ENCODE measurements at places on chromosomes 1 and 21.

DNA sequence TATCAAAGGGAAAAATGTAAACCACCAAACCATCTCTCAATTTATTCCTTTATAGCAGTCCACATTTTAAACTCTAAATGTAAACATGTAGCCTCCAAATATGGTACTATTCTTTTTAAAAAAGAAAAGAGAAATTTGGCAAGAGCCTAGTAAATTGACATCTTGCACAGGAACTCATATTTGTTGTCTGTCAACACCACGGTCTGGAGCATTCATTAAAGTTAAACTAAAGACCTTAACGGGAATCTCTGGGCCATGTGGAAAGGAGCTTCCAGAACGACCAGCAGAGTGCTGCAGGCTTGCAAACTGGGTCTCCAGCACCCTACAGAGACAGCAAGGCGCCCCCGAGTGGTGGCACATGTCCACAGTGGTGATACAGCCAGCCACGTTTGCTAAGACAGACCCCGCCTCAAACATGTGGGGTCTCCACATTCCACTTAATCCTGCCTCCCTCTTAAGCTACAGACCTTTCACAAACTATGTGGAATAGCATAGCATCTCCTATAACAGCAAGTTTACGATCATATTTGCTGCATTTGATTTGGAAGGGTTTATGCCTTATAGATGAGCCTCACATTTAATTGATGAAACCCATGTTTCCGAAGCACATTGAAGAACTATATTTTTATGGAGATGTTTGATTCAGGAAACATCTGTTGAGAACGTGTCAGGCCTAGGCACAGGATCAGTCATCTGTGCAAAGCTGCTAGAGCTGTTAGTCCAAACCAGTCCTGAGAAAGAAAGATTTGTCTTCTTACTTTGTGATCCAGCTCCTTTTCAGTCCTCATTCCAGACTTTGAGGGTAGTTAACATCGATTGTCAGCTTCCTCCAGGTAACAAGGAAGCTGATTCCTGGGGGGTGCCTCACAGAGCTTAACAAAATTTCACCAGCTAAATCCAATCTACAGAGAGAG lies 96.4 kb upstream of the BACE2 start:
- no peak overlapping the region for H3K27ac ChIP-seq
- H3K4me3 ChIP-seq, result no peak overlapping the region
- H3K4me1 ChIP-seq, result peaks cover 10% of the 10 kb centered on the region
- DNase-seq, result no peak
- H3K36me3 ChIP-seq, result no peaks in the 10 kb centered on the region
- H3K27me3 ChIP-seq, result peaks cover 34% of the 10 kb centered on the region

DNA sequence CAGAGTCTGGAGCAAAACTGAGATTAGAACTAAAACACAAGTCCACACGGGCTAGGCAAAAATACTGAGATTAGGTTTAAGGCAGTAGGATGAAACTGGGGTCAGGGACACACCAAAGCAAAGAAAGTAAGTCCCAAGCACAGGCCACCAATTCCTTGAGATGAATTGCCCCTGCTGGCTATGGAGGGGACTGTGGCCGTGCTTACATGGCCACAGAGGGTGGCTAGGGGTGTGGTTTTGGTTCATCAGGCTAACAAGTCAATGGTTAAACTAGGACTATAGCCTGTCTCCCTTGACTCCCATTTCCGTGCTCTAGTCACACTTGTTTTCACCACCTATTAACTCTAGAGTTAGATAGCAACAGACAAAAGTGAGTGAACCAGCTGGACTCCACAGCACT lies 394.8 kb downstream of the PBX1 start:
- H3K36me3 ChIP-seq, result peaks cover 5% of the 10 kb centered on the region
- DNase-seq, result no peak
- H3K4me1 ChIP-seq, result no peaks in the 10 kb centered on the region
- H3K4me3 ChIP-seq, result no peak overlapping the region
- H3K27ac ChIP-seq, result no peak overlapping the region
- H3K27me3 ChIP-seq, result peaks cover 5% of the 10 kb centered on the region

DNA sequence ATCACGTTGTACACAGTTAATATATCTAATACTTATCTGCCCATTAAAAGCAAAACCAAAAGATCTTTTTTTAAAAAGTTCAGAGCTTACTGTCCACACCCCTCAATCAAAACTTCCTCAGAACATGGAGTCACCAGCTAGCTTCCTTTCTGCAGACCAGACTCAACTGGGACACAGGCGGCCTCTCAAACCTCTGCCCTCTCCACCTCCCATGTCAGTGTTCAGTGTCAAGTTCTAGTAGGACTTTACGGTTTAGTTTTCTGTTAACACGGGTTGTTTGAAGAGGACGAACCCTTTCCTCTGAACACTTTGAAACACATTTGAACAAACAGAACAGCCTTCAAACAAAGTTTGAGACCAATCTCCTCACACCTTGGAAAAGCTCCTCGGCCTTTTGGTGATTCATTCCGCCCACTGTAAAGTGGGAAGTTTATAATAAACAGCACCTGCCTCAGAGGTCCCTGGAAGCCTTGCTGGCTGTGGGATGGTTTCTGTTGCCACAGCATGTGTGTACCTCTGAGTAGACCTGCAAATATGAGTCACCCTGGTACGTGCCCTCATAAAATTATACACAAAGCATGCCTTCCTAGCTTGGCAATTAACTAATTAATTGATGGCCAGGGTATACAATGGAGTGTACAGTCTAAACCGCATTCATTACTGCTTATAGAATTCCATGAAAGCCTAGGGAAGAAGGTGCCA lies 48.4 kb upstream of the SIPA1L2 start:
- H3K36me3 ChIP-seq, result no peaks in the 10 kb centered on the region
- no peak overlapping the region for H3K27ac ChIP-seq
- H3K27me3 ChIP-seq, result no peaks in the 10 kb centered on the region
- DNase-seq, result no peak
- H3K4me3 ChIP-seq, result no peak overlapping the region

DNA sequence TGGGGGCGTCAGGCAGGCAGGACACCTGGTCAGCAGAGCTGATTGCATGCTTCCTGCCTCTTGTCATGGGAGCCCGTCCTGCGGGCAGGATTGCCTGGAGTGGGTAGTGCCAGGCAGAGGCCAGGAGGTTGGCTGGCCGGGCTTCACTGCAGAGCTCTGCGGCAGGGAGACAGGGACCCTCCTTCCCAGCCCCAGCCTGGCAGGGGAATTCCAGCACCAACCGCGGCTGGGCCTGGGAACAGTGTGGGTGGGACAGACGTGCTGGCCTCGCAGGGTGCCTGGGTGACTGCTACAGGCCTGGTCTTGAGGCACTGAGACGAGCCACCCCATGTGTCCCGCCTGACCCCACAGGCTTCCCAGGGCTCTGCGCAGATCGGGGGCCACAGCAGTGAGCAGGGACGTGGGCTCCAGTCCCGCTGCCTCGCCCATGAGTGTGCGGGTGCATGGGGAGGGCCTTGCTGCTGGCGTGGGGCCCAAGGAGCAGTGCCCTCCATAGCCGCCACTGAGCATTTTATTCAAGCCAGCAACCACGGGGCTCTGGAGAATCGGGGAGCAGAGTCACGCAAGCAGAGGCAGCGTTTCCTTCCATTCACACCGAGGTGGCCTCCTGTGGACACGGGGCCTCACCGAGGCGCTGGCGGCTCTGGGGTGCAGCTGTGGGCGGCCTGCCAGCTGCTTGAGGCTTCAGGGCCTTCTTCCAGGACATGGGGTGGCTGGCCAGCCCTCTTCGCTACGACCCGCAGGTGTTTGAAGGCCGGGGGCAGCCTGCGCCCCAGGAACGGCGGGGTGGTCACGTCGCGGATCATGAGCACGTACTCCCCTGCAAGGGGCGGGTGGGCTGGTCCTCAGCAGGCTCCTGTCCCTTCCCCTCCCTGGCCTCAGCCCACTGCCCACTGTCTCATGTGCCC lies 70.3 kb downstream of the MORN1 start:
- no peak overlapping the region for H3K27ac ChIP-seq
- peaks cover under 1% of the 10 kb centered on the region for H3K4me1 ChIP-seq
- no peak for DNase-seq

DNA sequence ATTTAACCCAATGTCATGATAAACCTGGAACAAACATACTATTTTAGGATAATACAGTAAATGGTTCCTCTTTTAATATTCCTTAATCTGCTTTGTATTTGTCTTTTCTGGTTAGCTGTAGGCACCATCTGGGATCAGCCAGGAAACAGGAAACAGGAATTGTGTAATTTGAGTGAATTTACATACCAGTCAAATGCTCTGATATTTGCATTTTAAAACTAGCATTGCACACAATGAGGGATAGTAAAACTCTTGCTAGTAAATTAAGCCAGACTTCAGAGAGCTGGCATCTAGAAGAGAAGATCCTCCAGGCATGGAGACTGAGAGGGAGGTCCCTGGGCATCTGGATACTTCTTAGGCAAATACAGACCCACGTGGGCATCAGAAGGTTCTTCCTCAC lies 103.5 kb downstream of the HMCN1 start:
- no peak overlapping the region for H3K4me3 ChIP-seq
- no peaks in the 10 kb centered on the region for H3K4me1 ChIP-seq
- no peaks in the 10 kb centered on the region for H3K36me3 ChIP-seq
- DNase-seq, result no peak
- H3K27me3 ChIP-seq, result no peaks in the 10 kb centered on the region
- no peak overlapping the region for H3K27ac ChIP-seq

DNA sequence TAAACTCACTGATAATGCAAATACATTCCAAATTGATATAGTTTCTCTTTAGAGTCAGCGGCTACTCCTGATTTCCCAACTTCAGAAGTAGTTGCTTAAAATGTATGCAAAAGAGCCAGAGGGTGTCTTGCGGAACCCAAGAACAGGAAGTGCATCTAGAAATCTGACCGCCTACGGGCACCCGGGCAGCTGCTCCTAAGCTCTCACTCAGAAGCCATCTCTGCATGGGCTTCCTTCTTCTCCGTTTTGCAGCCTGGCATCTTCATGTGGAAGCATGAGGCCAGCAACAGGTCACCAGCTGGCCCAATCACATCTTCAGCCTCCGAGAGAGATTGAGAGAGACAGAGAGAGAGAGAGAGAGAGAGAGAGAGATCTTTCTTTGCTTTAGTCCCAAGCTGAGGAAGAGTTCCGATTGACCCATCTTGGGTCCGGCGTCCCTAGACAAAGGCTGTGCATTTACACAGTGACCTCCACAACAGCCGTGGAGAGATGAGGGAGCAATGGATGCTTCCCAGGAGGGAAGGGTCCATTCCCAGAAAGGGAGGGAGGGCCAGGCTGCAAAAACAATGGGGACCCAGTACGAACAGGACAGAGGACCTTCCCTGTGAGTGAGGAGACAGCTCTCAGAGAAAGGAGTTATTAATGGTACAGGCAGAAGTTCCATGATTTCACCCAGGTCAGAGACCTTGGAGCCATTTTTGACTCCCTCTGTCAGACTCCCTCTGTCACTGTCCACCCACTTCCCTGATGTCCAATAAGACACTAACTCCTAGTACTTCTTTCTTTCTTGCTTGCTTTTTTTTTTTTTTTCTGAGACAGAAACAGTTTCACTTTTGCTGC lies 28.2 kb upstream of the SLC30A1 start:
- H3K27ac ChIP-seq, result peak overlapping the region; percentile 90
- peaks cover 27% of the 10 kb centered on the region for H3K4me1 ChIP-seq
- peaks cover 3% of the 10 kb centered on the region for H3K27me3 ChIP-seq
- peak; percentile 47 for DNase-seq
- H3K36me3 ChIP-seq, result no peaks in the 10 kb centered on the region
- H3K4me3 ChIP-seq, result peak overlapping the region; percentile 80
